Glomerular endothelial cell (primary cell): ENCODE measurements at places on chromosomes 1 and 21. TPM values are rescaled to one million over a fixed set of nuclear protein-coding genes. Genes with fewer than 3 reads are reported as not detected.

Gene HPCA
- not detected in 2 replicates for total RNA-seq

- no peak for DNase-seq
These were observed 1.2 kb upstream of the NEGR1 start for GRCh38 chr1:72283307-72284083.

DNA sequence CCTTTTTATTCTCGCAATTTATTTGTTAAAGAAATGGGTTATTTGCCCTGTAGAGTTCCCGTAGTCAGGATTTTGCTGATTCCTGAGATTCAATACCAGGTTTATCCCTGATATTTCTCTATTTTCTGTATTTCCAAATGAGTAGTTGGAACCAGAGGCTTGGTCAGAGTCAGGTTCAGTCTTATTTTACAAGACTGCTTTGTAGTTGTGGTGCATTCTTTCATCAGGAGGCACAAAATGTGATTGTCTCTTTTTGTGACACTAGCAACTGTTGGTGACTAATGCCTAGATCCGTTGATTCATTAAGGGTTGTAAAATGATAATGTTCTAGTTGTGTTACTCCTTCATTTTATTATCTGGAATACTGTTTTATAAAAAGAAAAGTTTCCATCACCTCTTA lies 95.5 kb upstream of the TPTE start:
- no peak for DNase-seq

DNA sequence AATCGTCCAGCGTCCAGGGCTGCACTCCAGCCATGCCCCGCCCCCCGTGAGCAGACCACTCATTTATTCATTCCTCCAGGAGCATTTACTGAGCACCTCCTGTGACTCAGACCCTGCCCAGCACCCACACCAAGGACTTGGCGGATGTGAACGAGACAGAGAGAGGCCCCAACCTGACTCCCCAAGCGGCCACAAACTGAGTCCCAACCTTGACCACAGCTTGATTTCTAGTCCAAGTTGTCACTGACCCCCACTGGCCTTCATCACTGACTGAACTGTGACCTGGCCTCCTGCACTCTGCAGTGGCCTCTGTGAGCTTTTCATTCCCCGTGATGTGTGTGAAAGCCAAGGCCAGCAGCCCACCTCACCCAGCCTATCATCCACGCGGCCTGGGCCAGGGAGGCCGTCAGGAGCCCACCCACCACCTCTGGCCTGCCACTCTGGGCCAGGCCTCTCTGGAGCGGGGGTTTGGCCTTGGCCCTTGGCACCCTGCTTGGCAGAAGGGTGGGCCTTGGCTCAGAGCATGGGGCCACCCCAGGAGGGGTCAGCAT lies 19.3 kb upstream of the RUNX3 start:
- DNase-seq, result no peak

- no peak for DNase-seq
These were observed 5.1 kb upstream of the ETV3L start for GRCh38 chr1:157104598-157105293.

- DNase-seq, result no peak
These were observed 2.1 kb upstream of the B4GALT2 start for GRCh38 chr1:43976890-43977289.

DNA sequence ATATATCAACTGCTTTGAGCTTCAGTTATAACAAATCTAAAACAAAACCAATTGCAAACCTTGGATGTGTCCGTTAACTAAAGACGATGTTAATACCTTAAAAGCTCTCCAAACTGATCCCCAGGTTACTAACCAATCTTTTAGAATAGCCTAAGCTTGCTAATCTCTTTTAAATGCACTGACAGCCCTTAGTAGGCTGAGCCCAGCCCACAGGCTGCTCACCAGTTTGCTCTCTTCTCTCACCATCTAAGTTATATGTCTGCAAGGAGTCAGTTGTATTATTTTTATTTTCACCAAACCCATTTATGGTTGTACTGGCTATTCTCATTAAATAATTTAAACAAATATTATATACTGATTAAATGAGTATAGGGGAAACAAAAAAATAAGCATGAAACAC lies 199.5 kb downstream of the ADGRL2 start:
- no peak for DNase-seq

Gene SPRR2F
- not detected in 2 replicates for total RNA-seq
